Sciatic nerve (tissue), 2 donors: ENCODE measurements at places on chromosomes 7 and 10.

GRCh38 chr7:70344726-70345125, 746.5 kb downstream of the AUTS2 start:
- DNase-seq = no peak

- no peak for DNase-seq
Observed at GRCh38 chr7:31957090-31957720, 113.0 kb downstream of the PDE1C start.

GRCh38 chr7:906776-907157, 30.4 kb downstream of the GET4 start:
- no peak for DNase-seq

- DNase-seq = no peak
Observed at GRCh38 chr7:30403477-30403876, 75.1 kb downstream of the NOD1 start.

DNA sequence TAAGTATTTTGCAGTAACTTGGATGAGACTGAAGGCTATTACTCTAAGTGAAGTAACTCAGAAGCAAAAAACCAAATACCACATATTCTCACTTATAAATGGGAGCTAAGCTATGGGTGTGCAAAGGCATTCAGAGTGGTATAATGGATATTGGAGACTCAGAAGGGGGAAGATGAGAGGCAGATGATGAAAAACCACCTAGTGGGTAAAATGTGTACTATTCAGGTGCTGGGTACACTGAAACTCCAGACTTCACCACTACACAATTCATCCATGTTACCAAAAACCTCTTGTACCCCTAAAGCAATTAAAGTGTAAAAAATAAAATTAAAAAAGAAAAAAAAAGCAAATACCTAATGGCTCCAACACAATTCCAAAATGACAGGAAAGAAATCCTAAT, 351.7 kb downstream of the NXPH1 start:
- DNase-seq = no peak

DNA sequence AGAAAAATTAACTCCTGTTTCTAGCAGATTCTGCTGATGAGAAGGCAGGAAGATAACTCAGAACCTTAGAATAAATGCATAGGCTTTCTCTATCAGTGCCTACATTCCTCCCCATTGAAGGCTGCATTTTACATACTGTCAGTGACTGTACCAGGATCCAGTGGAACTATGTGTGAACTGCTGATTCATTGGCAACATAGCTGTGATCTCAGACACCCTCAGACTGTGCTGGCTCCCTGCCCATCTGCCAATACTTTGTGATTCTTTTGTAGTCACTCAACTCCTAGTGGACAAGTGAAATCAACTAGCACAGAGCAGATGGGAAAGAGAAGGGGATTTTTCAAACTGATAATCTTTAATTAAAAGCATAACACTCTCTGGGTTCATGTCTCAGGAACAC, 375.8 kb downstream of the MDFIC start:
- no peak for DNase-seq

DNA sequence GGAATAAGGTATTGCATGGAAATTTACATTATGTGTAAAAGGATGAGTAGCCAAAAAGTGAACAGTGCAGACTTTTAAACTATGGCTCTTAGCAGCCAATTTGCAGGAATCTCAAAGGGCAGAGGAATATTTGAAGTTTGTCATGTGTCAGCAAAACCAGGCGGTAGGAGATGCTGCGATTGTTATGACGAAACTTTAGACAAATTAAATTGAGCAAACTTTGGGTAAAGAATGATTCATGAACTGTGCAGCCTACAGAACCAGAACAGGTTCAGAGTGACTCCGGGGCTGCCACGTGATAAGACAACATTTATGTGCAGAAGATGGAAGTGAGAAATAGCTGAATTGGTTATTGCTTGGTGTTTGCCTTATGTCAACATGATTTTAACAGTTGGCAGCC, 39.2 kb upstream of the CCDC6 start:
- no peak for DNase-seq

DNA sequence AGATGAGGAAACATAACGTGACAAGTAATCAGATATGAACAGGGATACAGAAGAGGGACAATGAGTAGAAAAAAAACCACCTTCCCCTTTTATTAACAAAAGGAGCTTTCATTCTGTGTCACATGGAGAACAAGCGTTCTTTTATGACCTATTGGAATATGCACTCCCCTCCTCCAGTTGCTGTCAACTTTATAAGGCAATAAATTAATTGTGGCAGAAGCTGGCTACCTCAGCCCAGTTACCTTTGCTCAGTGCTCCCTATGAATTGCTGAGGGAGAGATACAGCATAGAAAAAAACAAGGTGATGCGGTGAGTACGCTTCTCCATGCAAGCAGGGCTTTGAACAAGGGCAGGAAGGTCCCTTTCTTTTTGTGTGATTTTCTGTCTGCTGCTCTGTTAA, at the start of gene MGAM2:
Gene MGAM2 (plus strand): TSS at position 220 of the 400 bp plus-strand sequence. CDS start 5,156 bp downstream, outside the sequence.
- no peak for DNase-seq

DNA sequence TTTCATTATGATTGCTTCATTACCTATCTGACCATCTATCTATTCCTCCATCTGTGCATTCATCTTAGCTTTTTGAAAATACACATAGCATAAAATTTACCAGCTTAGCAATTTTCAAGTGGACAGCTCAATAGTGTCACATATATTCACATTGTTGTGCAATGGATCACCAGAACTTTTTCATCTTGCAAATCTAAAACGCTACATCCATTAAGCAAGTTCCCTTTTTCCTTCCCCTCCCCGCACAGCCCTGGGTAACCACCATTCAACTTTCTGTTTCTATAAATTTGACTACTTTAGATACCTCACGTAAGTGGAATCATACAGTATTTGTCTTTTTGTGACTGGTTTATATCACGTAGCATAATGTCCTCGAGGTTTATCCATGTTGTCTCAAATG, 78.0 kb upstream of the ADRB1 start:
- no peak for DNase-seq

DNA sequence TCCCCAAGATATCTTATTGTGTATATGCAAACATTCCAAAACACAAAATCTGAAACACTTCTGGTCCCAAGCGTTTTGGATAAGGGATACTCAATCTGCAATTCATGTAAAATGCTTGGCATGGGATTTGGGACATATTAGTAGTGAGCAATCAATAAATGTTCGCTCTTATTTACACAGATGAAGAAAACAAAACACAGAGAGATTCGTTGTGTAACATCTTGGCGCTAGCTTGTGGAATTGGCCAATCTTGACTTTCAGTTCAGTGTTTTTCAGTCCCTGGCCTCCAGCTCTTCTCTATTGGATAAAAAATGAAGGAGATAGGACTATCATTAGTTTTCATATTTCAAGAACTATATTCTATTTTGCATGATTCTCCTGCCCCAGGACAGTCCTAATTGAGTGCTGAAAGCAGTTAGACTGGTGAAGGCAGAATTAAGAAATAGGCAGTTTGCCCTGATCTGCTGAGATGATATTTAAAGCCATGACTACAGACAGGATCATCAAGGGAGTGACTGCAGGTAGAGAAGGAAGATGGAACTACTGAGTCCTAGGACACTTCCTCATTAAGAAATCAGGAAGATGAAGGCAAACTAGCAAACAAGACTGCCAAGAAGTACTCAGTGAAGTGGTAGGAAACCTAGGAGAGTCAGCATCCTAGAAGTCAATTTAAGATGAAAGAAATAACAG, 1.8 kb downstream of the PNLIPRP3 start:
- DNase-seq = no peak

DNA sequence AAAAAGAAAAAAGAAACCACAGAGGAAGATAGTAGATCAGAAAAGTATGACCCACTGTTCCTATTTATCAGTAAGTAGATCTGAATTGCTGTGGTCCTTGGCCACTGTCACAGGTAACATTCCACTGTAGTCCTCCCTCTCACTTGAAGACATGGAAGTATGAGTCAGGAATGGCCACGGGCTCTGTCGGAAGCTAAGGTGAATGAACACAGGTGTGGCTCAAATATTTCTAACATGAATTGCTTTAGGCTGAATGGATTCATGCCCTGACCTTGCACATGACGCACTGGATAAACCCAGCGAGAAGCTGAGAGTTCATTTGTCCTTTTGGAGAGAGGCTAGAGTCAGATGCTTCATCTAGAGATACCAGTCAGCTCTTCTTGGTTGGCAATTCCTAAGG, 224.5 kb upstream of the SP8 start:
- no peak for DNase-seq

GRCh38 chr7:42674541-42674940, 237.3 kb downstream of the C7orf25 start:
- no peak for DNase-seq

DNA sequence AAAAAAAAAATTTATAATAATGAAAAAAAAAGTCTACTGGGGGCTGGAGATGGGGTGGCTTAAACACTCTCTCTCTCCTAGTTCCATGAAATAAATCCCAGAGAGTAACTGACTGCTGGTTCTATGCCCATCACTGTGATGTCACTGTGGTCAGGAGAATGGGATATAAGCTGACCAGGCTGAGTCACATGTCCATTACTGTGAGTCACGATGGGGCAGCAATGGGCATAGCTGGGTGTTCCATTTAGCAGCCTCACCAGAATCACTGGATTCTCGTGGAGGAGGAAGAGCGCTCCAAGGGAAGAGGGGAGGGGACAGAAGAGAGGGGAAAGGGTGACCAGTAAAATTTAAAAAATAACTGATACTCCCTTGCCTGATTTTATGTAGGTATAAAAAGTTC, 37.1 kb downstream of the MASTL start:
- no peak for DNase-seq

DNA sequence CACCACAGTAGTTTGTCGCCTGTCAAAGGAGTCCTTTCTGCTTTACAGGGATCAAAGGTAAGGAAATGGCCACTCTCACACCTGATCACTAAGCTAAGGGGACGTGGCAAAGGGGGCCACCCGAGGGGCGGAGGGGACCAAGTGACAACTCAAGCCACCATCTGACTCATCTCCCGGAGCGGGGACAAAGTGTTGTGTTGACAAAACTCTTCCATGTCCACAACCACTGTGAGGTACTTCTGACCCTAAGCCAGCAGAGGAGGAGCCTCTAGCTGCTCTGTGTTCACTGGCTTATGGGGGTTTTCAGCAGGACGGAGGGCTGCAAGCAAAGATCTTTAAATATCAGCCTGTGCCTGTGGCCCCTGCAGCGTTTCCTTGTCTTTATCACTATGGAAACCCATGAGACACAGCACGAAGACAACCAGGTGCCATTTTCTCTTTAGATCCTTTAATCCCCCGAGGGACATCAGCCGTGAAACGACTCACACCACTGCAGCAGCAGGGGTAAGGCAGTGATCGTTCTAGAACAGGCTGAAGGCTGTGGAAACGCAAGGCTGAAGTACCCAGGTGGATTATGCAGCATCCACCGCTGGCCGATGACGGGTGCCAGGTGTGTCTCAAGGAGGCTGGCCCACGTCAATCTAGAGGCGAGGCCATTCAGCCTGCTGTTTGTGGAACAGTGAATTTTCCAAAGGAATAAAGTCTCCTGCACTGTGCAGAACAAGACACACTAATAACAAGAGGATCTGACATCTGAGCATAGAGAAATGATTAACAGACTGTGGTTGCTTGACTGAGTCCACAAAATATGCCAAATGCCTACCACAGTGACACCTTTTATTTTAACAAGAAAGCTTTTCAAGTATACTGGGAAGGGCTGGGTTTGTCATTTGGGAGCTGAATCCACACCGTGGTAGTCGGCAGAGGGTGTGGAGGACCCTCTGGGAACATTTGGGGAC, 26.6 kb upstream of the DDC start:
- DNase-seq = no peak

DNA sequence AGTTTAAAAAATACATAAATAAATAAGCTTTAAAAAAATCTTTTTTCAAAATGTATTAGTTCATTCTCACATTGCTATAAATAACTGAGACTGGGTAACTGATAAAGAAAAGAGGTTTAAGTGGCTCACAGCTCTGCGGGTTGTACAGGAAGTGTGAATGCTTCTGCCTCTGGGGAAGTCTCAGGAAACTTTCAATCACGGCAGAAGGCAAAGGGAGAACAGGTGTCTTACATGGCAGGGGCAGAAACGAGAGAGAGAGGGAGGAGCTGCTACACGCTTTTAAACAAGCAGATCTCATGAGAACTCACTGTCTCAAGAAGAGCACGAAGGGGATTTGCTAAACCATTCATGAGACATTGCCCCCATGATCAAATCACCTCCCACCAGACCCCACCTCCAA, 114.6 kb downstream of the DNAJC1 start:
- no peak for DNase-seq

DNA sequence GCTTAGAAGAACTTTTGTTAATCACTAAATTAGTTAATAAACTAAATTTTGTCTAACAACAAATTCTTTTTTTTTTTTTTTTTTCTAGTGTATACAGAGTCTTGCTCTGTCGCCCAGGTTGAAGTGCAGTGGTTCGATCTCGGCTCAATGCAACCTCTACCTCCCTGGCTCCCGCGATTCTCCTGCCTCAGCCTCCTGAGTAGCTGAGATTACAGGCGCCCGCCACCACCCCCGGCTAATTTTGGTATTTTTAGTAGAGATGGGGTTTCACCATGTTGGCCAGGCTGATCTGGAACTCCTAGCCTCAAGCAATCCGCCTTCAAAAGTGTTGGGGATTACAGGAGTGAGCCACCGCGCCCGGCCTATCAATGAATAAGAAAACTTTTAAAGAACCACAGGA, 1.1 kb upstream of the IQUB start:
- no peak for DNase-seq

DNA sequence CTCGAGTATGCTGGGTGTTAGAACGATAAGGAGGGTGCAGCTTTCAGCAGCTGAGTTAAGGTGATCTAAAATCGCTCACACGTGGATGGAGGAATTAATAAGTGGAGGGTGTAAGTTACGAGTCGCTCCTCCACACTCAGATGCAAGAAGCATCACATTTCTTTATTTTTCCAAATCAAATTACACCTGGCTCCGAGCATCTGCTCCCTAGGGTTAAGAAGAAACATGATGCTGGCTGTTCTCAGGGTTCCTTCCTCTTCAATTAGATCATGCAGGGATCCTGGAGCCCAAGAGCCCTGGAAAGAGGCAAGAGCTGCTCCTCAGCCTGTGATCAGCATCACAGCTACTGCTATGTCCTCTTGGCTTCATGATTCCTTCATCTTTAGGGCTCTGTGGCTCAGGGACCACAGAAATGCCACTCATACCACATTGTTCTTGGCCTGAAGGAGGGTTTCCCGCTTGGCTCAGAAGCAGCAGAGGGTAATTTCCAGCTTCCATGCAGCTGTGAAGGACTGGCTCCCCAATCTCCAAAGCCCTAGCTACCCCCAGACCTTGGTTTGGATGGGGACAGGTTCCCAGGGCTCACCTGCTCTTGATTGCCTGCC, 235.9 kb upstream of the ZNF32 start:
- DNase-seq = no peak
